Activated CD4-positive, alpha-beta T cell treated with anti-CD3 and anti-CD28 coated beads for 4 hours (primary cell): ENCODE measurements at places on chromosomes 3 and 15.

GRCh38 chr15:94793641-94794040 is 562.3 kb downstream of the MCTP2 start:
- DNase-seq, result no peak

DNA sequence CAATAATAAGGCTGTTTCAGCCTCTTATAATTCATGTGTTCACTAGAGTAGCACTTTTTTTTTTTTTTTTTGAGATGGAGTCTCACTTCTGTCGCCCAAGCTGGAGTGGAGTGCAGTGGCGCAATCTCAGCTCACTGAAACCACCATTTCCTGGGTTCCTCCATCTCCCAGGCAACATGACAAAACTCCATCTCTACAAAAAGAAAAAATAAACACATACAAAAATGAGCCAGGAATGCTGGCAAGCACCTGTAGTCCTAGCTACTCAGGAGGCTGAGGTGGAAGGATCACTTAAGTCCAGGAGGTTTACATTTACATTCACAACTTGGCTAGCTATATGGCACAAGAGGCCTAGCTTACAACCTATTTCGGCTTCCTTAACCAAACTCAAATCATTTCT is 6.8 kb downstream of the USP4 start:
- no peak for DNase-seq

DNA sequence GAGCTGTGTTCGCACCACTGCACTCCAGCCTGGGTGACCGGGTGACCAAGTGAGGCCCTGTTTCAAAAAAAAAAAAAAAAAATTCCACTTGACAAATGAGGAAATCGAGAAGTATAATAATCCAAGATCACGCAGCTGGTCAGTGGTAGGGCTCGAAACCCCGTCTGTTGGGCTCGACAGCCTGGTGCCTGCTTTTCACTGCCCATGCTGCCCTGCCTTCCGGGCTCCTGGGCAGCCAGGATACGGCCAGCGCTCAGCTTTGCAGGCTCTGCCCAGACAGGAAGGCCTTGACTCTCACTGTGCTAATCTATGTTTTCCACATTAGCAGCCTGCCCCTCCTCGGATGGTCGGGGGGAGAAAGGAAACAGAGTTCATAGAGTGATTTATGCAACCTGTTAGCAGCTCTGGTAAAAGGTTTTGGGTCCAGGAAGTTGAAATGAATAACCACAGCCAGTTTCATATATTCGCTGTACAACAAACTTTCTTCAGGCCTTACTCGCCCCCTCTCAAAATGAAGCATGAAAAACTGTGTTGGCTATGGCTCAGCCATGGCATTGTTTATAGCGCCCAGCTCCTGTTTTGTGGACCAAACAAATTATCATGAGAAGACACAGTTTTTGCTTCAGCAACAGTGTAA is 108.8 kb downstream of the XXYLT1 start:
- no peak for DNase-seq

- DNase-seq, result no peak
Observed at GRCh38 chr15:75947092-75947491, 43.4 kb downstream of the FBXO22 start.

- DNase-seq, result no peak
Observed at GRCh38 chr3:65231544-65231943, 543.7 kb upstream of the ADAMTS9 start.

DNA sequence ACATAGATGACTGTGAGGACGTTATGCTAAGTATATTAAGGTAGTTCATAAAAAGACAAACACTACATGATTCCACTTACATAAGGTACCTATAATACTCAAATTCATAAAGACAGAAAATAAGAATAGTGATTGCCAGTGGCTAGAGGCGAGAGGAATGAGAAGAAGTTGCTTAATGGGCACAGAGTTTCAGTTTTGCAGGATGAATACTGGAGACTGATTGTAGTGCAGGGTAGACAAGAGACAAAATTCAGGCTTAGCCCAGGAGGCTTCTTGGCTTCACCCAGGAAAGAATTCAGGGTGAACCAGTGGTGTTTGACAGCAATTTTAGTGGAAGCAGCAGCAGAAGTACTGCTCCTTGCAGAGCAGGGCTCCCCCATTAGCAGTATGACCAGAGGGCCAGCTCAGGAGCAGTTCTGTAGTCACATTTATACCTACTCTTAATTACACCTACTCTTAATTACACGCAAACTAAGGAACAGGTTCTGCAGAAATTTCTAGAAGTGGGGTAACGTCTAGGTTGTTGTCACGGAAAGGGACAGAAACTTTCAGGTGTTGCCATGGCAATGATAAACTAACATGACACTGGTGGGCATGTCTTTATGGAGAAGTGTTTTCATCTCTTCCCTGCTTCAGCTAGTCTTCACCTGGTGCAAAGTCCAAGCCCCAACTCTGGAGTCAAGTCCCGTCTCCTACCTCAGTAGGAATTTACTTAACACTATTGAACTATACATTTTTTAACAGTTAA is 55.2 kb downstream of the TBL1XR1 start:
- DNase-seq, result no peak

DNA sequence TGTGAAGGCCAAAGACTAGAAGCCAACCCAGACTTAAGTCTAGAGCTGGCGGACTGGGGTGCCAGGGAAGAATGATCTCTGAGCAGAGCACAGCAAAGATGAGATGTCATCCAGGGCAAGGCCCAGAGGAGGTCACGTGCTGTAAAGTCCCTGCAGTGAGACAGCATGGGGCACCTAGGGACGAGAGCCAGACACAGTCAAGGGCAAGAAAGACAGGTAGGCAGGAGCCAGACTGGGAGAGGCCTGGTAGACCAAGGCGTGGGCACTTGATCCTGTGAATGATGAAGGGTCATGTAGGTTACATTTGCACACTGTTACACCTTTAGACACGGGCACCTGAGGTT is 379.7 kb upstream of the PROK2 start:
- DNase-seq, result no peak

DNA sequence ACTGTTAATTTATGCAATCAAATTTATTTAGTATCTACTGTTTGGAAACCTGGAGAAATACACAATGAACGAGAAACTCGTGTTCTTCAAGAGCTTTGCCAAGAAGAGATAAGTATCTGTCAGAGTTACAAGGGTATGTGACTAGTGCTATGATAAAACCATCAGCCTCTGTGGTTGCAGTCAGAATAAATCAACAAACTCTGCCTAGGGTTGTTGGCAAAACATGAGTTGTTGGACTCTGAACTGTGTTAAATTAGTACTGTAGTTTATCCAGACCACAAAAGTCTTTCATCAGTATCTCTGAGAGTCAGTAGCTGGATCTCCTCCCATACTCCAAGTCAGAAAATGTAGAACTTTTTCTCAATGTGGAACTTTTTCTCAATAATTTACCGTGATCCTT is 918.4 kb downstream of the NAALADL2 start:
- no peak for DNase-seq

GRCh38 chr3:13518516-13518953 is 30.4 kb upstream of the FBLN2 start:
- DNase-seq, result no peak

GRCh38 chr3:29868543-29869101 is 587.8 kb downstream of the RBMS3 start:
- DNase-seq, result no peak

GRCh38 chr3:13015286-13016082 is 57.7 kb downstream of the IQSEC1 start:
- peak; percentile 44 for DNase-seq

GRCh38 chr3:114333180-114333922 is 39.5 kb downstream of the TIGIT start:
- DNase-seq, result no peak

GRCh38 chr3:143210141-143210540 is 90.6 kb downstream of the CHST2 start:
- no peak for DNase-seq

GRCh38 chr15:38201714-38202113 is 50.9 kb upstream of the SPRED1 start:
- DNase-seq, result no peak

GRCh38 chr15:57534281-57534680 is 57.4 kb upstream of the MYZAP start:
- DNase-seq, result no peak

DNA sequence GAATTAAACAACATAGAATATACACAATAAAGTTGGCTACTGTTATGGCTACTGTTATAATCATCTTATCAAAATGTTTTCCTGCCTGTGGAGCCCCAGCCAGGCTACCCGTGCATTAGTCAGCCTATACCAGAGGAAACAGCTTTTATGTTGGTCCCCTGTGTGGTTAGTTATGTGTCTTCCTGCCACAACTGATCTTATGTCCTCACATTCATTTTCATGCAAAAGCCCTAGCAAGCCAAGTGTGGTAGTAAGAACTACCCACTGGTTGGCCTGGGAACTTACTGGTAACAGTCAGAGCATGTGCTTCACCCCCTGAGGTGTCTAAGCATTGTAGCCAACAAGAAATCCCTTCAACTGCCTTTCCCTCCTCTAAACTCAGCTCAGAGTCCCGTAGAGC is 21.8 kb downstream of the MGLL start:
- DNase-seq, result no peak

GRCh38 chr15:35444557-35445204 is 101.3 kb downstream of the DPH6 start:
- no peak for DNase-seq

GRCh38 chr15:65873256-65873655 is 4.0 kb downstream of the RAB11A start:
- no peak for DNase-seq

DNA sequence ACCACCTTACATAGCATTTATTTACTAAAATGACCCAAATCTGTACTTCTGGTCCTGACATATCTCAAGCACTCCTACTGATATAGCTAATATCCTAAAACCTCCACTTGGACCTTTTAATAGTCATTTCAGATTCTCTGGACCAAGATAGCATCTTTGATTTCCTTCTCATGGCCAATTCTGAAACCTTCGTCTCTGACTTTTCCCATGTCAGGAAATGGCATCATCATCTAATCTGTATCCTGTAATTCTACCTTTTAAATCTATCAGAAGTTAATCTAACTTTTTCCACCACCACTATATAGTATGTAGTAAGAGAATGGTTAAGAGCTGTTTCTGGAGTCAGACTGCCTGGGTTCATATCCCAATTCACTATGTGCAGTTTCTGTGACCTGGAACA is 16.2 kb downstream of the STX19 start:
- DNase-seq, result no peak

DNA sequence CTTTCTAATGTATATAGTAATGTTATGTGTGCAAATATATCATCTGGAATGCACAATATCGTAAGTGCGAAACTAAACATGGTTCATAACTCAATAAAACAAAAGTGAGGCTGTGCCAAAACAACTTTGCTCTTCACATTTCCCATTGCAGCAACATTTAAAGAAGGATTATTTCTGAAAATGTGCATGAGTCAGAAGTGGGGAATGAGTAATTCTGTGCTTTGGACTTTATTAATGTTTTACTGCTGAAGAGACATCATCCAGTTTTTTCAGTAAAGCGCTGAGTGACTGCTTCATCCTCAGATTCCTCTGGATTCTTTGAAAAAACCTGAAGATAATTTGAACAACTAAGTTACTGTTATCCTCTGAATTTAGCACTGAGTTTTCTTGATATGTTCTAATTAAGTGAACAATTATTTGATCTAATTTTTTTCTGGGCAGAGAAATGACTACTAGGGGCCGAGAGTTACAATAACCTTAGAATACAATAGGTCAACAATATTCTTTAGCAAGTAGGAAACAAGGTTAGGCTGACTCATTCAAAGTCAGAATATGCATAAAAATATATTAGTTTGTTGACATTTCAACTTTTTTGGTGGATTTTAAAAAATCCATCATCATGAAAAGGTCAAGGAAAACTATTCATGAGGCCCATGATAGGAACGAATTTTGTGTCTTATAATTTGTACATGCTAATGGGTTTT is 20.0 kb upstream of the PLCL2 start:
- DNase-seq, result no peak

DNA sequence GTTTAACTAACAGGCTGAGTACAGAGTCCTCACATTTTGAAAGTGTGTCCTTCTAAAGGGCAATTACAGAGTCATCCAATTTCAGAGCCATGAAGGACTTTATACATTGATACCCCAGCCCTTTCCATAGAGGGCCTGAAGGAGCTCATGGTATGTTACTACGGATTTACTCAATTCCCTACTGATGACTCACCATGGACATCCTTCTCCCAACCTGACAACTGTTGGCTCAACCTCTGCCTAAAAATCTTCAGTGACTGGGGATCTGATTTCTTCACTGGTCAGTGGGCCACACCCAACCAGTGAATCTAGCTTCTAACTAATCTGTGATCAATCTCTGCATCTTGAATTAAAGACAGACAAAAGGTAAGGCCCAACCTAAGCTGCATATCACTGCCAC is 963.4 kb upstream of the CFAP20DC start:
- no peak for DNase-seq

- DNase-seq, result no peak
Observed at GRCh38 chr15:66883284-66883911, 181.4 kb downstream of the SMAD6 start.

- no peak for DNase-seq
Observed at GRCh38 chr15:59249816-59250215, 43.2 kb downstream of the LDHAL6B start.

DNA sequence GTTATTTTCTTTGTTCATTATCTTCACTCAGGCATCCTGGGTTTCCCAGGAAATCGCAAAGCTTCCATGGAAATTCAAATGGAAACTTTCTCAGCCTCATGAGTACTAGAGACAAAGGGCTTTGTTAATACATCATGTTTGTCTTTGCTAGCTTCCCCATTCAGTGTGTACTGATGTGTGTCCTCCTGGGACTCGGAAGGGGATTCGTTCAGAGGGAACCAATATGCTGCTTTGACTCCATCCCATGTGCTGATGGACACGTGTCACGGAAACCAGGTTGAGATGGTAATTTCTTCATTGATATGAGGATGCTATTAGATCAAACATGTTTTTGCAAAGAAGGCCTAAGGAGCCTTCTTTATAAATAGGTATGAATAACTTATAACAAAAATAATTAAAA is 87.0 kb upstream of the KCNAB1 start:
- no peak for DNase-seq

GRCh38 chr3:62678841-62679240 is 196.4 kb downstream of the CADPS start:
- no peak for DNase-seq

- no peak for DNase-seq
Observed at GRCh38 chr15:87523516-87523915, 733.0 kb downstream of the NTRK3 start.

DNA sequence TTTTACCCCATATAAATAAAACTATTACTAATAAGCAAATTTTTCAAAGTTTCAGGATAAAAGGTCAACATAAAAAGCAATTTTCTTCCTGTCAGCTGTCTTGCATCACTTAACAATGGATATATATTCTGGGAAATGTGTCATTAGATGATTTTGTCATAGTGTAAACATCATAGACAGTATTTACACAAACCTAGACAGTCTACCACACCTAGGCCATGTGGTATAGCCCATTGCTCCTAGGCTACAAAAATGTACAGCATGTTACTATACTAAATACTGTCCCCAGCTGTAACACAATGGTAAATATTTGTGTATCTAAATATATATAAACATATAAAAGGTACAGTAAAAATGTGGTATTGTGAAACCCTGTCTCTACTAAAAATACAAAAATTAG is 156.7 kb downstream of the ANO10 start:
- DNase-seq, result no peak

DNA sequence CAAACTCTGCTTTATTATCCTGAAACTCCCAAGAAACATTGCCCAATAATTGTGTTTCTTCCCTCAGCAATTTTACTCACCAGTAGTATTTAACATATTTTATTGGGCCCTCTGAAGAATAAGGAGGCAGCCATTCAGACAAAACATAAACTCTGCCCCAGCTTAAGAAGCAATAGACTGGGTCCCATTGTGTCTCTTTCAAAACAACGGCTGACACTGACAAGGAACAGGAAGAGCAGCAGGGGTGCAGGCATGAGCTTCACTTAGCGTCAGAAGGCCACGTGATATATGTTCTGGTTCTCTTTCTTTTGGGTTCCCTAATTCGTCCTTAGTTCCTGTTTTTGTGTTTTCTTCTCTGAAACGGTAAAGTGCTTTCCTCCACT is 242.3 kb downstream of the FHIT start:
- no peak for DNase-seq
